ENCODE measurements at places on chromosomes 13 and 19.
A peak's percentile ranks its signal among the peaks of the same experiment; 100 is the strongest.

DNA sequence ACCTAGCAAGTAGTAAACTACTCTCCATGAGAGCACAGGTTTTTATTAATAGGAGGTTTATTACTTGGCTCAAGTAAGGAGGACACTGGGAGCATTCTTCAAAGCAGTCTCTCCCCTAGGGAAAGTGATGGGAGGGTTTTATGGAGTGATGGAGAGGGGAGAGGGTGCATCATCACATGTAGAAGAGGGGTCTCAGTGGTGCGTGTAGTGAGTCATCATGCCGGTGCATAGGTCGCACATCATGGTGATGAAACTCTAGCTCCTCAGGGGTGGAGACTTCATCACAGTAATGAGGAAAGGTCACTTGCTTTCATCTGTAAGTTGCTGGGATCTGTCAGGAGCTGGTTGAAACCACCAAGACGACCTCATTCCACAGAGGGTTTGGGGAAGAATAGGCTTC lies 210.8 kb upstream of the UBL3 start:
- no peak for DNase-seq

GRCh38 chr19:14494910-14495671 lies 836 bp downstream of the GIPC1 start:
- no peak for DNase-seq

- DNase-seq, result peak; percentile 54
These were observed 11.6 kb upstream of the RASA3 start for GRCh38 chr13:114143806-114144605.

GRCh38 chr19:41309180-41310032 lies 566 bp upstream of the CCDC97 start:
- DNase-seq, result no peak

DNA sequence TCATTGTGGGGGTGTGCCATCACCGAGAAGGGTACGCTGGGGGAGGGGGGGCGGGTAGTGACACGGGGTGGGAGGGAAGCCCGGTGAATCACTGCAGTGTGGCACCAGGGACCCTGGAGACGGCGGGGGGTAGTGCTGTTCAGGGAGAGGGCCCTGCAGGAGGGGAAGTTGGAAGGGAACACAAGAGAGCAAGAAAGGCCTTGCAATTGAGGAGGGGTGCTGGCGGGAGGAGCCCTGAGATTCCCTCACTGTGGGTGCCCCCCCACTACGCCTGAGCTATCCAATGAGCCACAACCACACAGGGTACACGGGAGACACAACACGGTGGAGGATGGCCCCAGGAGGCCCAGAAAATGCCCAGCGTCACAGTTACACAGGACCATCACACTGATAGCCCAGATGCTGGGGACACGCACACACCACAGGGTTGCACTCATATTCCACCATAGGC lies 516 bp upstream of the ATP1A3 start:
- DNase-seq, result no peak

GRCh38 chr13:19604306-19604705 lies 29.2 kb upstream of the MPHOSPH8 start:
- no peak for DNase-seq

GRCh38 chr19:28372576-28373247 lies 840.2 kb downstream of the UQCRFS1 start:
- DNase-seq, result no peak

DNA sequence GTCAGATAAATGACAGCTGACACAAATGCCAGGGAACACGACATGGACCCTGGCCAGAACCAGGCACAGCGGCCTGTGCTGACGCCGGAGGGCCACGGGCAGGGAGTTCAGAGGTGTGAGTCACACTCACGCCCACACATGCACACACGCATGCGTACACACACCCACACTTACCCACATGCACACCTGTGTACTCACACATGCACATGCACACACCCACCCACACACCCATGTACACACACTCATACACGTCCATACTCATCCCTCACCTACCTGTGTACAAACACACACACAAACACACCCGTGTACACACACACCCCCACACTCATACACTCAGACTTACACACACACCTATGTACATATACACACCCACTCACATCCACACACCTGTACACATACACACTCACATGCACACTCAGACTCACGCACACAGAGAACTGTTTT lies 40.4 kb downstream of the MLLT1 start:
- no peak for DNase-seq

DNA sequence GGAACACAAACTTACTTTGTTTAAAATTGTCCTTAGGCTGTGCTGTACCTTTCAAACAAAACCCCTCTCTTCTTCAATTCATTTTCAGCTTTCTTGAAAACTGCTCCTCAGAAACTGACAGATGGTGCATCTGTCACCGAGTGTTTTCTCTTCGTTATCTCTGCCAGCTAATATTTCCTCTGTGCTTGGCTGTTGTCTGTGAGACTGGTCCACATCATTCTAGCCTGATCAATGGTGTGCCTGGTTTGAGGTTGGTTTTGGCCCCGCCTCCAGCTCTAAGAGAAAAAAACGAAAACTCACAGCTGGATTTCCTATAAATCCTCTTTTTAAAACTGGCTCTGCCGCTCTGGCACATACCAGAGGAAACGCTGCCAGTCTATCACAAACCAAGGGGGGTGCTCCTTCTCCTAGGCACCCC lies 79.7 kb downstream of the STARD13 start:
- no peak for DNase-seq

- DNase-seq, result no peak
These were observed 50.1 kb upstream of the FREM2 start for GRCh38 chr13:38636761-38637160.

- DNase-seq, result no peak
These were observed 9.4 kb downstream of the USHBP1 start for GRCh38 chr19:17255150-17255621.

DNA sequence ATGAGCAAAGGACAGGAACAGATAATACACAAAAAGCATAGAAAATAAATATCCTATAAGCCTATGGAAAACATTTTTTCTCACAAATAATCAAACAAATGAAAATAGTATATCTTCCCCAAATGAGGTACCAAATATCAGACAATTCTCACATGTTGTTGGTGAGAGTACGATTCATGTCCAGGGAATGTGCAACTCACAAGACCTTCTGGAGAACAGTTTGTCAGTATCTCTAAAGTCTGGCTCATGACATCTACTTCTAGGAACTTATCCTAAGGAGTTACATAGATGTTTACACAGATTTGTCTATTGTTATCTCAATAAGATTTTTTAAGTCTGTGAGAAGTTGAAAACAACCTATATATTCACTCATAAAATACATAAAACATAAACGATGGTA lies 80.3 kb upstream of the ARHGEF7 start:
- no peak for DNase-seq

Data from activated gamma-delta T cell treated with Interleukin-2 at 50 U/mL for 16 hours (primary cell).